ACHN (cell line): ENCODE measurements at places on chromosomes 12 and 14.

- no peak for DNase-seq
Observed at GRCh38 chr14:67653651-67654280, 20.7 kb downstream of the VTI1B start.

- DNase-seq, result no peak
Observed at GRCh38 chr12:26535826-26536225, 297.2 kb downstream of the ITPR2 start.

DNA sequence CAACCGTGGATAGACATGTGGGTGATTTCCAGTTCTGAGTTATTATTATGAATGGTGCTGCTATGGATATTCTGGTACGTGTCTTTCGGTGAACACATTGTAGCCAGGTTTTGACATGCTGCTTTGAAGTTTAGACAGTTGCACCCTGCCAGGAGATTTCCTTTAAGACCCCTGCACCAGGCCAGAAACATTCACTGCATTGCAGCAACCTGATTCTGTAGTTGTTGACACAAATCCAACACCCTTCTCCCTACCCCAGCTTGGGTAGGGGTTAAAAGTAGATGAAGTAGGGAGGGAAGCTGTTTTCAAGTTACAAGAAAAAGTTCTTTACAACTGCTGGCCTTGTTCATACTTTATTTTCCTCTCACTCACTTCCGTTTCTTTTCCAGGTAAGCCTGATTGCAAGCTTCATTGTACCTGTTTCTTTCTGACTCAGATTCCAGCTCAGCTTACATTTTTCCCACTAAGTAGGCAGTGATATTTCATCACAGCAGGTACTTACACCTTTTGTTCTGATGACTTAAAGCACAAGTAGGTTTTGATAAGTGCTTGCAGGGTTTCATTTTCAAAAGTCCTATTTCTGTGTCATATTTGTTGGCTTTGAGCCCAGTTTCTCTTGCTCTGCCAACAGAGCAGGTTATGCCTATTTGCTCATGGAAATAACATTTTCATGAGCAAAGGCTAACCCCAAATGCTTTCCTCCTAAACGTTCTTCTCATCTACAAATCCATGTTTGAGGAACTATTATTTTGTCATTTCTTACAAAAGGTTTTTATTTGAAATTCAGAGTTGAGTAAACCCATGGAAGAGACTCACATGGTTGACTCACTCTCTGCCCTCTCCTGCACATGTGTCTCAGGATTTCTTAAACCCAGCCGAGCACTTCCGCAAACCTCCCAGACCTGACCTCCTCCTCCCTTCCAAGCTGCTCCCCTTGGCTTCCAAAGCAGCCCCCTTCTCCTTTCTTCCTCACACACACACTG, 12.1 kb upstream of the LTA4H start:
- peak; percentile 33 for DNase-seq

GRCh38 chr14:91872517-91873470, 5.5 kb upstream of the TC2N start:
- no peak for DNase-seq

DNA sequence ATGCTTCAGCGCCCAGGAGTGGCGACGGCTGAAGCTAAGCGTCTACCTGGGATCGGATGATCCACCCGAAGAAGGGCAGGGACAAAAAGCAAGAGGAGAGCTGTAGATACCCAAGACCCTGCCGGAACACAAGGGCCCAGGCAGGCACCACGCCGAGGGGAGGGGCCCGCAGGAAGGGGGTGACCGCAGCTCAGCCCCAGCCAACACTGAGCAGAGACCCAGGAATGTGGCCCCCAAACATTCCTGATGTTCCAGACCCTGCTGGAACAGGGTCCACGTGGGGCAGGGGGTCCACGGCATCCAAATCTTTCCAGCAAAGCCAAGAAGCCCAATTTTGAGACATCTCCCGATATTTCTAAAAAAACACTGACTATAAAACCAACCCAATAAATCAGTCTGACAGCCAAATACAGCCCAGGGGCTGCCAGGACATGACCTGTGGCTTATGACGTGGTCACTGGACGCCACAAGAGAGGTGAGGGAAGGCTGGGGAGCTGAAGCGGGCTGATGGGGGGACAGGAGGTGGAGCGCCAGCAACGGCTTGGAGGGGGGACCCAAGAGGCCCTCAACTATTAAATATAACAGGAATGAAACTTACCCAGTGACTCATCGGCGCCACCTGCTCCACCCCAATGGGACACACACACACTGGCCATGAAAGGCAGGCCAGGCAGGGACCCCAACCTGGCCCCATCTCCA, 58.9 kb downstream of the NCOR2 start:
- DNase-seq, result no peak

- DNase-seq, result no peak
Observed at GRCh38 chr14:54856152-54856551, 46.5 kb downstream of the GCH1 start.
